ENCODE measurements at places on chromosomes 16 and 17. TPM values are rescaled to one million over a fixed set of nuclear protein-coding genes. Genes with fewer than 3 reads are reported as not detected.

- peak within 1 kb of the TSS; percentile 75 for H3K27ac ChIP-seq
- peaks cover 2% of the 10 kb centered on the region for H3K36me3 ChIP-seq
- peaks cover 35% of the 10 kb centered on the region for H3K4me1 ChIP-seq
- H3K4me3 ChIP-seq: peak within 1 kb of the TSS; percentile 97
- DNase-seq: peak; percentile 84
Observed at GRCh38 chr17:29568331-29569244, at the start of gene TP53I13. TSS of gene TP53I13 (plus strand) at chr17:29568701. CDS start at chr17:29568759, 58 bp downstream.

GRCh38 chr16:1206786-1207185 is 18.3 kb downstream of the TPSG1 start:
- H3K27ac ChIP-seq: no peak overlapping the region
- H3K4me1 ChIP-seq: no peaks in the 10 kb centered on the region

GRCh38 chr17:75504347-75505151 is 10.8 kb downstream of the CASKIN2 start:
- no peak overlapping the region for H3K27ac ChIP-seq
- H3K4me1 ChIP-seq: no peaks in the 10 kb centered on the region
- H3K4me3 ChIP-seq: no peak overlapping the region
- H3K36me3 ChIP-seq: no peaks in the 10 kb centered on the region
- no peaks in the 10 kb centered on the region for H3K27me3 ChIP-seq
- peak; percentile 35 for DNase-seq

- no peaks in the 10 kb centered on the region for H3K27me3 ChIP-seq
- H3K4me3 ChIP-seq: no peak overlapping the region
- H3K36me3 ChIP-seq: peaks cover 3% of the 10 kb centered on the region
- no peaks in the 10 kb centered on the region for H3K4me1 ChIP-seq
- H3K27ac ChIP-seq: no peak overlapping the region
Observed at GRCh38 chr17:61201211-61201610, 198.4 kb upstream of the TBX2 start.

- peaks cover 5% of the 10 kb centered on the region for H3K36me3 ChIP-seq
- peak; percentile 52 for DNase-seq
- no peaks in the 10 kb centered on the region for H3K27me3 ChIP-seq
- H3K4me1 ChIP-seq: peaks cover 54% of the 10 kb centered on the region
Observed at GRCh38 chr17:80261159-80261894, 675 bp downstream of the RNF213 start.

Gene GPR139
- total RNA-seq: not detected

Gene FOXN1
- total RNA-seq: not detected

DNA sequence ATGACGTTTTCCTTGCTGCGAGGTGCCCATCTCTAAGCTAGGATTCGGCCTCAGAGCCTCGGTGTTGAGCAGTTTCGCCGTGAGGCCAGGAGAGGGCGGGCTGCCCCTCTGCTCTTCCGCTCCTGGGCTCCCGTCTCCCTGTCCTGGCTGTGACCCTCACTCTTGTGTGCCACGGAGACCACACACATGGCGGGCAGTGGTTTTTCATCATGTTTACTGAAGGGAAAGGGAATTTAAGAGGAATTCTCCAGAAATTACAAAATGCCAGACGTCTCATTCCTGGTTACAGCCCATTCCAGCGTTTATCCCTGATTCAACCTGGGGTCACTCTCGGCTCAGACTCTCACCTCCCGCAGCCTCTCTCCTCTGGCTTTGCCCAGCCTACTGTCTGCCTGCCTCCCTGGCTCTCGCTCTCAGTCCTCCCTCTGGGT is 96.8 kb upstream of the ELAC2 start:
- no peaks in the 10 kb centered on the region for H3K36me3 ChIP-seq
- no peak overlapping the region for H3K27ac ChIP-seq
- no peak overlapping the region for H3K4me3 ChIP-seq
- H3K4me1 ChIP-seq: no peaks in the 10 kb centered on the region
- peaks cover 30% of the 10 kb centered on the region for H3K27me3 ChIP-seq
